ENCODE measurements at places on chromosomes 7 and 10.

- DNase-seq = no peak
Observed at GRCh38 chr7:152052771-152053170, 27.3 kb downstream of the GALNT11 start.

DNA sequence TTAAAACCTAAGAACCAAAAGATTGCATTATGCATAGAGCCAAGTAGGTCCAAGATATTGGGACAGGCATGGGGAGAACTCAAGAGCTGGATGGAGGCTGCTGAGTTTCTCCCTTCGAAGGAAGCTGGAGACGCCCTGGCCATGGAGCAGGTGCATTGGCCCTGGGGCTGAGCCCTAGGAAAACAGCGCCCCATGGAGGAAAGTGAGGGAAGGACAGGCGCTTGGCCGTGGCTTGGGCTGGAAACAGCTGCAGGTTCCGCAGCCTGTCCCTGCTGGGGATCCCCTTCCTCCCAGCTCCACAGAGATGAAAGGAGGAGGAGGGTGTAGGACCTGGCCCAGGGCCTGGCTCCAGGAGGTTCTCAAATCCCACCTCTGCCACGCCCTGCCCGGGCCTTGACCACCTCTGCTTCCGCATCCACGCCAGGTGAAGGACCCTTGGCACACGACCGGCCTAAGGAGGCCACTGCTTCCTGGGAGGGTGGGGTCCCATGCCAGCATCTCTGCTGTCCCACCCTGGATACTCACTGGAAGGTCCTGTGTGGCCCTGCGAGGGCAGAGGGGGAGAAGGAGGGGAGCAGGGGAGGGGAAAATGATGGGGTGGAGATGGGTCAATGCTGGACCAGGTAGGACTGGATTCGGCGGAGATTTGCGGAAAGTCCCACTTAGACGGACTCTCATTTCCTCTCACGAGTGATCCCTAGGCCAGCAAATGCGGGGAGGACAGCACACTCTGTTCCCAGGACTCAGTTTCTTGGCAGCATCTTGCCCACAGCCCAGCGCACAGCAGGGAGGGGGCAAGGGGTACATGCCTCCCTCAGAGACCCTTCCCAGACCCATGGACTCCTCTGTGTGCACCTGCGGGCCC lies 258.6 kb upstream of the TCERG1L start:
- no peak for DNase-seq

GRCh38 chr7:152579070-152579469 lies 96.9 kb downstream of the XRCC2 start:
- no peak for DNase-seq

GRCh38 chr7:150990416-150991186 lies at the start of gene NOS3:
Gene NOS3 (plus strand): TSS chr7:150991017. CDS start chr7:150993804, 2,787 bp downstream.
- no peak for DNase-seq

GRCh38 chr7:23968791-23969190 lies 258.8 kb downstream of the STK31 start:
- DNase-seq = no peak
